Stimulated activated CD8-positive, alpha-beta memory T cell treated with anti-CD3 and anti-CD28 coated beads, Interleukin-4, amount 100 ng/mL, for 48 hours (primary cell): ENCODE measurements at places on chromosomes 5 and 9.
A peak's percentile ranks its signal among the peaks of the same experiment; 100 is the strongest.

DNA sequence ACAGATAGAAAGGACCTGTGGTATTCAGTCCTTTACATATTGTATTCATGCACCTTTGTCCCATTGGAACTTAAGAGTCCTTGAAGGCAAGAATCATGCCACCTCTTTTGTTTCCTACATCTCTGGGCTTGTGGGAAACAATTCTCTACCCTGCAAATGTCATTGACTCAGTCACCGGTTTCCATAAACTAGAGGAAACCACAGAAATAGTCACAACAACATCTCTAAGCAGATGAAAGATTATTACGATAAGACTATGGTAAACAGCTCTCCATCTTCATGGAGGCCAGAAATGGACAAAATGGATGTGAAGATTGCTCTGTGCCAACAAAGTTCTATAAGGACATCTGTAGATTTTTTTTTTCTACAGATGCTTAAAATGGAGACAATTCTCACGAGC, 165.5 kb downstream of the PIK3R1 start:
- DNase-seq, result no peak

DNA sequence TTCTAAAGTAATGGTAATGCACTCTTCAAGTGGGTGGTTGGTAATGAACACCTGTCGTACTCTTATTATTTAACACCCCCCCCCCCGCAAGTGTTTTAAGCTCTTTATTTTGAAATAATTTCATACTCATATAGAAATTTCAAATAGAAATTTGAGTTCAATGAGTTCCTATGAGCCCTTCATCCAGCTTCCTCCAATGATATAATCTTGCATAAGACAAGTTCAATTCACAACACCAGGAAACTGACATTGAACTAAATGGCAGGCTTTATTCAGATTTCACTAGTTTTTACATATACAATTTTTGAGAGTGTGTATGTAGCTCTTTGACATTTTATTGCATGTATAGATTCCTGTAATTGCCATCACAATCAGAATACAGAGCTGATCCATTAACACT, 30.9 kb upstream of the OSMR start:
- DNase-seq, result no peak

GRCh38 chr5:161382685-161383084, 163.8 kb downstream of the GABRB2 start:
- no peak for DNase-seq

- no peak for DNase-seq
These were observed 5.7 kb downstream of the IL6ST start for GRCh38 chr5:55988979-55989638.

- no peak for DNase-seq
These were observed 43.0 kb downstream of the NTNG2 start for GRCh38 chr9:132204883-132205282.

GRCh38 chr5:119470105-119470763, 17.9 kb downstream of the HSD17B4 start:
- no peak for DNase-seq

DNA sequence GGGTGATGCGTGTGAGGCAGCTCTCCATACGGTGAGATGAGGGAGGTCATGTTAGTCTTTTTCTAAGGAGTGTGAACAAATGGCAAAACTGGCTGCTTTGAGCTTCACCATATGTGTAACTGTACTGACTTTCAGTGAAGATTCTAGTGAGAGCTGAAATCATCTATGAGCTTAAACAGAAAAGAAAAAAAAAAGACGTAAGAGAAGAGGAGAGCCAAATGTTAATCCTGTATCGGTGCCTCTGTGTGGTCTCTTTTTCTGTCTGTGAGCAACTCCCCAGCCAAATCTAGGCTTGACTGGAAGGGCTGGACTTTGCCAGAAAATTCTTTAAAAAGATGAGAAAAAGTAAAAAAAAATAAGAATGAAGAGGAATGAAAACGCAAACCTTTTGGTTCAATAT, 209.7 kb upstream of the TUT7 start:
- no peak for DNase-seq

DNA sequence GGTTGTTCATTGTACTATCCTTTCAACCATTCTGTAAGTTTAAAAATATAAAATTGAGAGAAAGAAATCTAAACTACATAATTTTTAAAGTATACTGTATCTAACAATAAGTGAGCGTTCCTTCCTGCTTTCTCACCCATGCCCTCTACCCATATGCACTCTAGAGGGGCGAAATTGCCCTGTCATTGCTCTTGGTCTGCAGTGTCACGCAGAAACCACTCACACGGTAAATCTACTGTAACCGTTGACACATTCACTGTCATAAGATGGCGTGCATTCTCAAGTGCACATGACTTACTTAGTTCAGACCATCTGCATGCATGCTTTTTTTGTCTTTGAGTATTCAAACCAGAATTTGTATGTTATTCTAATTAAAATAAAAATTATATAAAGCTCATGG, 55.7 kb upstream of the NIPBL start:
- no peak for DNase-seq

- no peak for DNase-seq
These were observed 289.9 kb upstream of the SLC30A5 start for GRCh38 chr5:68803881-68804319.

GRCh38 chr5:100537946-100538345, 2.8 kb downstream of the FAM174A start:
- no peak for DNase-seq

GRCh38 chr9:90446200-90446948, 196.2 kb downstream of the DIRAS2 start:
- no peak for DNase-seq

DNA sequence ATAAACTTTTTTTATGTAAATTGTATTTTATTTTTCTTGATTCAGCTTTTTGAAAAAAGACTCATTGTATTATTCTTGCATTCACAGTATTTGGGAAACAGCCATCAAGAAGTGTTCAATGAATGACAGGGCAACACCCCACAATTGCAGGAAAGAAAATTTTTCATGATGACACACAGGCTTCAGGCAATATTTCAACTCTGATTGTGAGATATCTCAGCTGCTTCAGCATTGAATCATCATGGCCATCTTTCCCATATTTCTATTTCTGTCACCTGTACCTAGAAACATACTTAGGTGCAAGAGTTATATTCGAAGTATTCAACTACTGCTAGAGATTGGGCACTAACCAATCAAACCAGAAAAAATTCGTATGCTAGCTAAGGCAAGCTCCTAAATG, 446.0 kb downstream of the ISL1 start:
- no peak for DNase-seq

DNA sequence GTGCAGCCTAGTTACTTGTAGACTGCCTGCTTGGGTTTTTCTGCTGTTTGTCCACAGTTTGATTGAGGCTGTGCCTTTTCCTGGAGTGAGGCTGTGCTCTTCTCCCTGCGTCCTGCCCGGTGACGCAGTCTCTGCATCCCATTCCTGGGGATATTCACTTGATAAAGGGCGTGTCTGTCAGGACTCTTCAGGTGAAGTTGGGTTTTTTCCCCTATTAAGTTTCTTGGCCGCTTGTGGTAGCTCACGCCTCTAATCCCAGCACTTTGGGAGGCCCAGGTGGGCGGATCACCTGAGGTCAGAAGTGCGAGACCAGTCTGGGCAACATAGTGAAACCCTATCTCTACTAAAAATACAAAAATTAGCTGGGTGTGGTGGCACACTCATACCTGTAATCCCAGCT, 50.0 kb upstream of the SUSD3 start:
- peak; percentile 1 for DNase-seq

DNA sequence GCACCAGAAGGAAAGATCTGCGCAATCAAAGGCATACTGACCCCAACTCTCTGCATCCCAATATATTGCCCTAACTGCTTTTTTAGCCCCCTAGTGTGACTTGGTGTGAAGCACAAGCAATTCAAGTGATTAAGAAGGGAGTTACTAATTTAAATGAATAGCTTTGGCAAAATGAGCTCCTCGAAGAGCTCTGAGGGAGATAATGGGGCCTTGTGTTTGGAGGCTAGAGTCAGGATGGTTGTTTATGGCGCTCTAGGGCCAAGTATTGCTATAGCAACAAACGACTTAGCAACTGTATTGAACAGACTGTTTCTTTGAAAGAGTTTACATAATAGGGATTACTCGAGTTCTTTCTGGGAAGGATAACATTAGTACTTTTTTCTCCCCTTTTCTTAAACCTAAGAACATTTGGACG, 11.5 kb upstream of the C5orf58 start:
- DNase-seq, result no peak
